CD8-positive, alpha-beta memory T cell (primary cell): ENCODE measurements at places on chromosomes 13 and 19. TPM values are rescaled to one million over a fixed set of nuclear protein-coding genes. Genes with fewer than 3 reads are reported as not detected.

KLK11 gene
- not detected for total RNA-seq

TMEM38A gene
- total RNA-seq, result 0.60 TPM

GRCh38 chr13:90968166-90968904 lies 379.2 kb upstream of the MIR17HG start:
- no peak for DNase-seq

- peak; percentile 73 for DNase-seq
Observed at GRCh38 chr19:6516018-6516658, 14.0 kb upstream of the TUBB4A start.

DNA sequence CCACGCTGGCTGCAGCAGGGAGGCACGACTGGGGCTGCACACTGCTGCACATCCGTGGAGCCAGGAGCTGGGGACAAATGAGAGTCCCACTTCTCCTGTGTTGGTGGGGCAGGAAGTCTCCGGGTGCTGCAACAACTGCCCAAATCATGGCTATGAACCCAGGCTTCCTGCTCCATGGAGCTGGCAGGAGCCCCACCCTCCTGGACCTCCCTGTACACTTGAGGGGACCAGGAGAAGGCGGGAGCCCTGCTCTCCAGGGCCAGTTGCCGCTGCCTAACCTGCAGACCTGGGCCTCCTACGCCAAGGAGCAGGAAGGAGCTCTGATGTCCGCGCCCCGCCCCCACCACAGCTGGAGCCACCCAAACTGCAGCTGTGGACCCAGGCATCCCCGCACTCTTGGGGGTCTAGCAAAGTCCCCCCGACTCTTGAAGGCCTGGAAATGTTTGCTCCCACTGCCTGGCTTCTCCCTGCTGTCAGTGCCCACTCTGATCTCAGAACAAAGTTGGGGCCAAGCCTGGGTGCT lies 752.1 kb upstream of the PCDH20 start:
- DNase-seq, result no peak

- DNase-seq, result no peak
Observed at GRCh38 chr13:100068133-100068931, 20.6 kb upstream of the PCCA start.

GRCh38 chr19:10828981-10829821 lies 6.8 kb downstream of the TMED1 start:
- DNase-seq, result no peak
